ENCODE measurements at places on chromosomes 7 and 10.

GRCh38 chr10:96830511-96831199 lies 1.4 kb upstream of the LCOR start:
- no peak for DNase-seq

GRCh38 chr7:70668606-70669358 lies 463.2 kb upstream of the GALNT17 start:
- no peak for DNase-seq

DNA sequence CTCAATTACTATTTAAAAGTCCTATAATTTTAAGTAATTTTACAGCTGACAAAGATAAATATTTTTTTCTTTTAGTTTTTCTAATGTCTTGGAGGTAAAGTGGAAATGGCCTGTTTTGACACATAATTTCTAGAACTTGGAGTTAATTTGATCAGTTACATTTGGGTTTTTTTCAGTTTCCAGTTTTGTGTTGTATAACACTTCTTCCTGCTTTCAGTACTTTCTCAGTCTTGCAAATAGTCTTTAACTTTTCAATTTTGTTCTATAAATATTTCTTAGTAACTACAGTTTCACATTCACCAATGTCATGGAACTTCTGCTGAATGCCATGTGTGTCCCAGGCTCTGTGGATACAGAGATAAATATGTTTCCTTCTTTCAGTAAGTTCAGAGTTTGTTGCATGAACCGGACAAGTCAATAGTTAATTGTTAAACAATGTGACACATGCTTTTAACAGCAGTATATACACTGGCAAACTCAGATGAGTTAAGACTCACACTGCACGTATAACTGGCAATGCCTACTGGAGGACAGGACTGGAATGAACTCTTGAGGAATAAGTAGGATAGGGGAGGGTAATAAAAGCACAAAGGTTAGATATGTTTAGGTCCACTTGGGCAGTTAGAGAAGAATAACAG lies 4.6 kb downstream of the SHOC2 start:
- DNase-seq: no peak

GRCh38 chr10:17951868-17952371 lies at the start of gene SLC39A12:
SLC39A12 (plus strand) TSS chr10:17951918; CDS start chr10:17953277, 1,359 bp downstream.
- DNase-seq: no peak

- no peak for DNase-seq
These were observed at the start of gene RNF133 for GRCh38 chr7:122699017-122699416. RNF133 (minus strand) TSS chr7:122699117; CDS start chr7:122698918, 199 bp downstream.

GRCh38 chr10:19918794-19919193 lies 102.6 kb downstream of the PLXDC2 start:
- no peak for DNase-seq

DNA sequence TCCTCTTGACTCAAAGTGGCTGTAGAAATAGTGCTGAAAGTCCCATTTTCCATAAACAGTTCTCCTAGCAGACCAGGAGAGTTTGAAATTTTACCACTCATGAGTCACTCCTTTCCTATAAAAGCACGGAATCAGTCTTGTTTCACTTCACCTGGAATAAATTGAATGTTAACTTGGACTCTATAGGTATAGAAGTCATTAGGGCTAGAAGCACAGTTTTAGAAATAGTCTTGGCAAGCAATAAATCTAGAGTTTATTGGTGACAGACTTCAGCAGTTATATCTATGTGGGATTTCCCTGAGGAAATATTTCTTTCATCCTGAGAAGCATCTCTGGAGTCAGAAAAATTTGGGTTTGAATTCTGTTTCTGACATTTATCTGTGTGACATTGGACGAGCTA lies 212.4 kb downstream of the RNLS start:
- no peak for DNase-seq

DNA sequence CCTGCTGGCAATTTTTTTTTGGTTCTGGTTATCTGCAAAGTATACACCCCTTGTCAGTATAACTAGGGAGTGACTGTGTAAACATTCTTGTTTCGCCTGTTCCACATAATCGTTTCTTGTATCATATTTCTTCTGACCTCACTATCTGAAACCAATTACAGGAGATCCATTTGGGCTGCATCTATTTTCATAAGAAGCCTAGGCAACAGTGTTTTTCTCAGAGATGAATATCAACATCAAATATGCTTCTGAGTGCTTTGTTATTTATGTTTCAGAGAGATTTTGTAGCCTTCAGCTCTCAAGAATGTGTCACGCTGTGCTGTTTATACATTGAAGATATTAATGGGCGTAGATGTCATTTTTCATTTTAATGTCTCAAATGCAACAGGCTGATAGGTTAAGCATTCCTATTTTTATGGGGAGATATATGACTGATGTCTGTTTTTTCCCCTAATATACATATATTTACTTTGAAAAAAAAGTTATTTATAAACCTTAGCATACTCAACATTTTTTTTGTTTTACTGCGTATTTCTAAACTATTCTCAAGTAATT lies 115.5 kb downstream of the FOXP2 start:
- no peak for DNase-seq

DNA sequence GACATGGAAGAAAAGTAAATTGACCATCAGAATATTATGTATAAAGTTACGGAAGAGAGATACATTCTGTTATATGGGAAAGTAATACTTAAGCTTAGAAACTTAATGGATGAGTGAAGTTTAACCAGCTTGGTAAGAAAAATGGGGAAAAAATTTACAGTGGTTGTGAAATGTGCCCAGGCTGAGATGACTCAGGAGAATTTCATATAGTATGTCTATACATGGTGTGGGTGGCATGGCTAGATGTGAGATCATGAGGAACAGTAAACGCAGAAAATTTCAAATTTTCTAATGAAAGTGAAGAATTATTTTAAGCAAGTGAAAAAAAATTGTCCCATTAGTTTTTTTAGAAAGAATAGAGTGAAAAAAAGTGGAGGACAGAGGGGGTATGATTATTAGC lies 552.5 kb upstream of the SORCS1 start:
- DNase-seq: no peak

- no peak for DNase-seq
These were observed 30.6 kb downstream of the ADARB2 start for GRCh38 chr10:1706711-1707110.

DNA sequence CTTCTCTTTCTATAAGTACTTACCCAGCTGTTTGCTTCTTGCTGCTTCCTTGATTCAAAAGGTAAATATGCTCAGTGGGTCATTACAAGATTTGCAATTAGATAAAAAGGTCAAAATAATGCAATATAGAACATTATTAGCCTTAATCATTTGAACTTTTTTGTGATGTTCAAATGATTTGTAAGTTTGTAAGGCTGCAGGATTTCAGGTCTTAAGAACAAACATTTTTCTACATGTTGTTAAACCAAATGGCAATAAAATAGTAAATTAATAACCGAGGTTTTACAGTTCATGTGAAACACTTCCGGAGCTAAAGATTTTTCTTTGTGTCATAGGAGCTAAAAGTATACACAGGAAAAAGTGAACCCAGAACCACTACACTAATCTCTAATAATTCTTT lies 16.2 kb upstream of the SCIN start:
- DNase-seq: no peak

- DNase-seq: no peak
These were observed 228.1 kb upstream of the FERD3L start for GRCh38 chr7:19373334-19373733.

DNA sequence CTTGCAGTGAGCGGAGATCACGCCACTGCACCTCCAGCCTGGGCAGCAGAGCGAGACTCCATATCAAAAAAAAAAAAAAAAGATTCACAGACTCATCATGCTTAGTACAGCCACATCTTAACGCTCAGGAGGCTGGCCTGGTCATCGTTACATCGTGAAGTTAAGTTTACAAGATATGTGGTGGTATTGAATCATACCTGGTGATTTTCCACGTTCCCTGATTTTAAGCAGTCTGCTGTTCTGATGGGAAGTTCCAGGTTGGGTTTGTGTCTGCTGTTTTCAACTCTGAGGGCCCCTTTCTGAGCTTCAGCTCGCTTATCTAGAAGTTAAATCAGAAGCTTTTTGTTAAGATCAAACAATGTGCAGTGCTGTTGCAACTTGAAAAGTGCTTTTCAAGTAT lies 6.9 kb downstream of the PPP2R2D start:
- no peak for DNase-seq

DNA sequence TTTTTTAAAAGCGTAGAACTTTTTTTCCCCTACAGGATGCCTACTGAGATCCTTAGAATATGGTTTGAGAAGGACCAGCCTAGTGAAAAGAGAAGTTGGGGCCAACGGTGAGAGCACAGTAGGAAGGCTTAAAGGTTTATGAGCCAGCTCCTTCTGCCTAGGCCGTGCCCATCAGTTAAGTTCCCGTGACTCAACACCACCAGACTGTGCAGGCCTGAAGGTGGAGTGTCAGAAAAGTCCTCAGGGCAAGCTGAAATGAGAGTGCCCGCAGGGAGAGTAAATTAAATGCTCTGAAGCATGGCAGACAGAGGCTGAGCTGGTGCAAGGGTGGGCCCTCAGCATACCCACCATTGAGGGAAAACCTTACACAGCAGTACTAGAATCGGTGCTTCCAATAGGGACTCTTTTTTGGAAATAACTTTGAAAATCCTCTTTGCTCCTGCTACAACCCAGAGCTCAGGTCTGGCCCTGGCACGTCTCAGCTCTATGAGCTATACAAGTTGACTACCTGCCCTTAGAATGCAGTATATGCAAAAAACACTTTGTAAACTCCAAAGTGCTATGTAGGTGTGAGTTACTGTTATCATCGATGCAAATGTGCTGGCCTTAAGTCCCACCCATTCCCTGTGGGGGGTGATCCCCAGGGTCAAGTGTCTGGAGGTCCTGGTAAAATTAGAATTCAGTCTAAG lies 15.2 kb upstream of the C10orf67 start:
- DNase-seq: no peak

DNA sequence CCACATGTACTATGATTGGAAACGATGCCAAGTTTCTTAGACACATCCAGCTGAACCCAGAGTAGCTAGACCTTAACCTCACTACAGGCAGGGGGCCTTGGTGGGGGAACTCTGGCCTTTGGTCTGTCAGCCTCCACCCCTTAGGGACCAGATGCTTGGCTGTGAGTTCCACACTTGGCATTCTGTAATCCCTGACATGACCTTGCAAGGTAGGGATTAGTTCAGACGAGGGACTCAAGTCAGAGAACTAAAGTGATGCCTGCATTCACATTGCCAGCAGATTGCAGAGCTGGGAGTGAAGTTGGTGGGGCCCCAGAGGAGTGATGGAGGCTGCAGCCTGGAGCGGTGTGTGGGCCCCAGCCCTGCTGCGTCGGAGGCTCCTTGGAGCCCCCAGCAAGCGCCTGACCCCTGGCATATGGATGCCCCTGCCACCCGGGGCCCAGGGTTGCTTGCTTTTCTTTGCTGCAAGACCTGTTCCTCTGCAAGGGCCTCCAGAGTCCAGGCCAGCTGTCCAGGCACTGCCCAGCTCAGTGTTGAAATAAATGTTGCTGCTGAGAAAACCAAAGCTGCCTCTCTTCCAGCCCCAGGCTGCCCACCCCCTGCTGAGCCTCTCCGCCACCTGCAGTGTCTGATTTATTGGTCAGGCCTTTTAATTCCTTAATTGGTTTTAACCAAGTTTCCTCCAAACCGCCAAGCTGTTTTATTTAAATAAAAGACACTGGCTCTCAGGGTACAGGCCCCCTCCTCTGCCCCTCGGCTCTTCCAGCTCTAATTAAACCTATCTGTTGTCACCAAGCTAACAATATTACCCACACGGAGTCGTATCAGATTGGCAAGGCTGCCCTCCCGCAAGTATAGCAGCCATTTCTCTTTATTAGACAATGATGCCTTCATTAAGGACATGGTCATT lies 4.7 kb downstream of the NPTX2 start:
- DNase-seq: no peak

DNA sequence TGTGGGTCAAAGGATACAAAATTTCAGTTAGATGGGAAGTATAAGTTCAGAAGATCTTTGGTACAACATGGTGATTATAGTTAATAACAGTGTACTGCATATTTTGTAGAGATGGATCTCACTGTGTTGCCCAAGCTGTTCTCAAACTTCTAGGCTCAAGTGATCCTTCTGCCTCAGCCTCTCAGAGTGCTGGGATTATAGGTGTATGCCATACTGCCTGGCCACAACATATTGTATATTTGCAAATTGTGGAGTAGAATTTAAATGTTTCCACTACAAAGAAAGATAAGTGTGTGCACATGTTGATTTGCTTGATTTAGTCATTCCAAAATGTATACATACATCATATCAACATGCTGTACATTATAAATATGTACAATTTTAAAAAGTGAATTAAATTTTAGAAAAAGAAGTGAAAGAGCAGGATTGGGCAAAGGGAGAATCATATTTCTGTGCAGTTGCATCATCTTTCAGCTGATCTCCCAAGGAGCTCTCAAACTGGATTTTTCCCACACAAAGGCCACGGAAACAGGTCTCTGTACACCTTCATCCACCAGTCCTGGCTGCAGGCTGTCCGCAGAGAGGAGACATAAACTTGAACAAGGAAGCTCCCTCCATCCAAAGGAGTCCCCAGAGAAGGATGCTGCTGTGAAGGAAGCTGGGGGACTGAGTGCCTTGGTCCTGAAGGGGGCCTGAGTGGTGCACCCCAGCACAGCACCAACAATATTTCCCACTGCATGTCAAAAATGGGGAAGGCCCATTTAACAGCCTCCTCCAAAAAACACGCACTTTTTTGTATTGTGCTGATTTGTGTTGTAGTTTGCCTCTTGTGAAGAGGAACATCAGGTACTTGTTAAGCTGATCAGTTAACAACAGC lies 217.1 kb upstream of the GHITM start:
- no peak for DNase-seq

GRCh38 chr10:17913604-17914003 lies 38.1 kb upstream of the SLC39A12 start:
- no peak for DNase-seq

DNA sequence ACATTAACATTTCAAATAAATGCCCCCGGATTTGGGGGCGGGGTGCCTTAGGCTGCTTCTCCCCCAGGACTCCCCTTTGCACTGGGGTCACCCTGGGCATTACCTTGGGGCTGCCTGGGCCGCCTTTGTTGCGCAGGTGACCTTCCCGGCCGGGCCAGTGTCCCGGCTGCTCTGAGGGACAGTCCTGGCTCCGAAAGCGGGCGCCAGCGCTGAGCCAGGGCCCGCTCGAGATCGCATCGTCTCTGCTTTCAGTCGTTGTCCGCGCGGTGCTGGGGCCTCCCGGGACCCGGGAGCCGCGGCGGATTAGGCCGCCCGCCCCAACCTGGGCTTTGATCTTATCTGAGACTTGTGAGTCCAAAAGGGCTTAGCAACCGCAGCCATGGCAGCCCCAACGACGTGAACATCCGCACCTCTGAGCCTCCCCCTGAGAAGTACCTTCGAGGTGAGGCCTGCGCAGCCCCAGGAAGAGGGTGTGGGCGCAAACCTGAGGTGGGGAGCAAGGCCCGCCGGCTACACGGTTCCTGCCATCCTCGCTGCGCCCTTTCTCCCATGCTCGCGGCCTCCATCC lies 14.8 kb upstream of the WAPL start:
- DNase-seq: no peak

DNA sequence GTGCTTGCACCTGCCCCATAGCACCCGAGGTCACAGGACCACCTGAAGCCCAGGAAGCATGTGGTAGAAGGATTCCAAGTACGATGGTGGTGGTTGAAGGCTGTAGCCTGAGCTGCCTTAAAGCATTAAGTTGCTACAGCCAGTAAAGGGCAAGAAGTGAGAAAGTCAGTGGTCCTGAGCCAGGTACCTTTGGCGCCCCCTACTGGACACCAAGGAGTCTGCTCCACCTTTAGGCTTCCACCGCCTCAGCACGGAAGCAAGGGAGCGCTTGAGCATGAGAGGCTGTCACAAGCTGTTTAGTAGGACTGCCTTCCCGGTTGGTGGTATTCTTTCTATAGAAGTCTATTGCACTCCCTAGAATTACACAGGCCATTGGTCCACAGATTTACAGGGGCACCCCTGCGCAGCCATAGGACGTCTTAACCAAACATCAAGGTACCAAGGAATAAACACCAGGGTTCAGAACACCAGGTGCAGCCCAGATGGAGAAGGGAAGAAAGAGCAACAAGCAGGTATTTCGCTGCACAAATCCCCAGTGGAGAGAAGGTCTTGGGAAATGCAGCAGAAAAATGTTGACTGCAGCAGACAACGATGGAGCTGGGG lies 2.2 kb downstream of the CRTAC1 start:
- peak; percentile 39 for DNase-seq
